GM19239 (cell line): ENCODE measurements at places on chromosomes 5 and 9.

GRCh38 chr5:148792744-148793143 lies 33.7 kb upstream of the ADRB2 start:
- no peak for DNase-seq

GRCh38 chr9:128266868-128267590 lies 8.8 kb downstream of the GOLGA2 start:
- no peak for DNase-seq

DNA sequence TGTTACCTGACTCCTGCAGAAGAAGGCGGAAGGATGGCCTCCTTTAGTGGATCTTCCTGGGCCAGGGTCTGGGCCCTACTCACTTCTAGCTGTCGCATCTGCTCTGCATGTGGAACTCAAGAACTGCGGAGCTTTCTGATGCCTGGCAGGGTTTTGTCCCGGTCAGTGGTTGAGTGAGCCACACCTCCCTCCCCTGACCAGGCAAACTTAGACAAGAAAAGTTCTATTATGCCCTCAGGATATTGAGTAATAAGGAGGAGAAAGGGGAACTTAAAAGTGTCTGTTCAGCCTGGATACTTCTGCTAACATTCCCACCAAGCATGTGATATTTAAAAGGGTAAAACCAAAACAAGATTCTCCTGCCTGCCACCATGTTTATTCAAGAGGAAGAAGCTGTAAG lies at the start of gene FYB1:
FYB1 (minus strand) TSS at position 127 of the 400 bp plus-strand sequence. CDS start 16,603 bp downstream, outside the sequence.
- DNase-seq: no peak

DNA sequence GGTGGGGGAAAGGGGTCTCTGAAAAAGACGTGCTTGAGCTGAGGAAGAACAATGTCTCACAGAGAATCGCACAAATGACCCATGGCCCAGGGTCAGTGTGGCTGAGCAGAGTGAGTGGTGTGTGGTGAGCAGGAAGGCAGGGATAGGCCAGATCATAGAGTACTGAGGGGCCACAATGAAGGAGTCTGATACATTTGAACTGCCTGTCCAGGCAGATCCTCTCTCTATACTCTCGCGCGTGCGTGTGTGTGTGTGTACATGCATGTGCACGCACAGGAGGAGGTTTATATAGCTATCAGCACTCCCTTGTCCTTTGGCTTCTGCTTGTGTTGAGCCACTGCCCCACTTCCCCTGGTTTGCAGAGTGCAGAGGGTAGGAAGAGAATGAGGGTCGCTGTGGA lies 294.0 kb downstream of the ZNF608 start:
- DNase-seq: no peak

DNA sequence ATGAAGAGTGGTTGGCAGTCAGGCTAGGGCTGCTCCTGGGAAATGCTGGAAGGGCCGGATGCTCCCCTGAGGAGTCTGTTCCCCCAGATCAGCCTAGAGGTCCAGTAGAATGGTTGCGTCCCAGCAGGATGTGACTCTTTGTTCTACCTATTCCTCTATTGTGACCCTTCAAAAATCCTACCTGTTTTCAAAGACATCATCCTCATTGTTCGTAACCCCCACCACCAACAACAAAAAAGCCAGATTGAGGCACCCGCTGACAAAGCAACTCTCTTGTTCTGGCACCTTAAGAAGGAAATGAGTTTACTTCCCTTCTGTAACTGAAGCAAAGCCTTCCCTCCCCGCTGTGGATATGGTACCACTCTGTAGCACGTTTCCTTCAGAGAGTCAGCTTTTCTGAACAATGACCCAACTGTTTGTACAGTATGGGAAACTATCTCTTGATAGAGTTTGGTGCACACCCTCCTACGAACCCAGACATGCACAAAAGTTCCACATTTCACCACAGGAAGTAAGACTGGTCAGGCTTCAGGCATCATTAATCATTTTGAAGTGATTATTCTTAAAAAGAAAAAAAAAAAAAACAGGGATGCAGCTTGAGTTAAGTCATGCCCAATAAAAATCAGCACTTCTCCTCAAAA lies 207.2 kb downstream of the ENC1 start:
- peak; percentile 5 for DNase-seq

DNA sequence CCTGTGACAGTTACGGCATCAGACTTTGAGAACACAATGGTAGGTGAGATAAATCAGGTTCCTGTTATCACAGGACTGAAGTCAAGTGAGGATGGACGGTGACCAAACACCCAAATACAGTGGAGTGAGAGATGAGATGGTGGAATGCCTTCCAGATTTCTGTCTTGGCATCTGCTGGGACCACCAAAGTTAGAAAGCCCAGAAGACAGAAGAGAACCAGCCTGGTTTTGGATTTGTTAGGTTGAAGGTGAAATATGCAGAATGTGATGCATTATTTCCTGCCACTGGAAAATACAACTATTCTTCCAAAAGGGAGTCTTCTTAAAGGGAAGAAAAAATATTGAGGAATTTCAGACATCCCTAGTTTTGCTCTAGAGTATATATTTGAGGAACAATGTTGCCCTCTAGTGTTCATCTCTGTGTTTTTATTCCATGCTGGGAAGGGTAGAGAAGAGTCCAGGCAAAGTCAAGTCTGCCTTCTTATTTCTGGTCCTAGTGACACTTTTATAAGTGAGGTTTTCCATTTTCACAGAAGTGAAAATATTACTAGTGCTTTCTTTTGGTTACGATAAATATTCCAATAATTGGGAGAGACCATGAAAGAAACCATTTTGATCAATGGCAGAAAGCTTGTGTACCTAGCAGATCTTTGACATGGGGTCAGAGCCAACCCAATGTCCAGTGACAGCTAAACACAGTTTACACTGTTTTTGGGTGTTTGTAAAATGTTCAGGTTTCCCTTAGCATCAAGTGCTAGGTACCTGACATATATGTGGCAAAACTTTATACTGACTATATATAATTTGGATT lies 142.3 kb upstream of the ANKH start:
- no peak for DNase-seq
